ENCODE measurements at places on chromosomes 11 and 22. TPM values are rescaled to one million over a fixed set of nuclear protein-coding genes. Genes with fewer than 3 reads are reported as not detected.

DNA sequence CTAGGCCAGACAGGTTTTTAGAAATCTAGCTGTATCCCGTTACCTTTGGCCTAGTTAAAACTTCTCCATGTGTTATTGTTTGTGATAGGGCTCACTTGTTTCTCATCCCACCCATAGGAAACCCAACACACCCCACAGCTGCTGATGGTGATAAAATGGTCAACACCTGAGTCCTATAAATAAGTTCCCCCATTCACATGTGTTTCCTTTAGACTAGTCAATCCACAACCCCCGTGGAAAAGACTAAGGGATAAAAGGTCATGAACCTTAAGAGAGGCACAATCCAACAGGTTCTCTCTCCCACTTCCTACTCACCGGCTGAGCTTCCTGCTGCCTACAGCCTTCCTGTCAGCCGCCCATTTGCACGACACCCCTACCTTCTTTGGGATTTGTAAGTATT is 768.4 kb downstream of the JRKL start:
- no peak for DNase-seq

GRCh38 chr11:78341841-78342240 is 75.8 kb downstream of the GAB2 start:
- DNase-seq = no peak

FAM111A gene
- polyA plus RNA-seq = 41.4 TPM

KRTAP5-1 gene
- not detected for polyA plus RNA-seq

DNA sequence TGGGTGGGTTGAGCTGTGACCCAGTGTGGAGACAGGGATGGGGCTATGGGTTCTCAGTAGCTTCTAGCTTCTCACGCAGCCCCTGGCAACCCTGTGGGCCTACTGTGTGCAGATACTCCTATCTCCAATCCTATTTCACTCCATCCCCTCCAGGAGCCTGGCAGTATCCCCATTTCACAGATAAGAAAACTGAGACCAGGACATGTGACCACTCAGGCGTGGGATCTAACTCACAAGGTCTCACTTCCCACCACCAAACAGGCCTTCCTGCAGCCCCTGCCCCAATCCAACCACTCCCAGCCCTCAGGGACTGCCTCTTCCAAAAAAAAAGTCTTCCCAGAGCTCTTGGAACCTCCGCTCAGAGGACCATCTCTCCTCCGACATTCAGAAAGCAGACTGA is 15.6 kb downstream of the ELFN2 start:
- no peak for DNase-seq

GRCh38 chr11:108027057-108027456 is 18.4 kb downstream of the CUL5 start:
- DNase-seq = no peak

GRCh38 chr11:47137476-47137875 is 39.2 kb downstream of the ARFGAP2 start:
- DNase-seq = no peak

BTBD18 gene
- 0.56 TPM for polyA plus RNA-seq

Measured in naive B cell (primary cell).